ENCODE measurements at places on chromosomes 6 and 20.

DNA sequence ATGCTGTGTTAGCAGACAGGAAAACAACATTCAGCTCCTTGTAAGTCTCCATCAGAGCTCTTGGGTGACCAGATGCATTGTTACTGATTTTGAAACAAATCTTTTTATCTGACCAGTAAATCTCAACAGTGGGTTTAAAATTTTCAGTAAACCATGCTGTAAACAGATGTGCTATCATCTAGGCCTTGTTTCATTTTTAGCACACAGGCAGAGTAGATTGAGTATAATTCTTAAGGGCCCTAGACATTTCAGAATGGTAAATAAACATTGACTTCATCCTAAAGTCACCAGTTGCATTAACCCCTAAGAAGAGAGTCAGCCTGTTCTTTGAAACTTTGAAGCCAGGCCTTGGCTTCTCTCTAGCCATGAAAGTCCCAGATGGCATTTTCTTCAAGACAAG is 237.2 kb upstream of the BMP2 start:
- DNase-seq: no peak

- no peak for DNase-seq
Measured at GRCh38 chr6:129872586-129872985, 11.5 kb upstream of the TMEM244 start.

- DNase-seq: no peak
Measured at GRCh38 chr6:76516924-76517323, 444.5 kb upstream of the IMPG1 start.

- no peak for DNase-seq
Measured at GRCh38 chr20:35465976-35466375, 10.6 kb downstream of the CEP250 start.

DNA sequence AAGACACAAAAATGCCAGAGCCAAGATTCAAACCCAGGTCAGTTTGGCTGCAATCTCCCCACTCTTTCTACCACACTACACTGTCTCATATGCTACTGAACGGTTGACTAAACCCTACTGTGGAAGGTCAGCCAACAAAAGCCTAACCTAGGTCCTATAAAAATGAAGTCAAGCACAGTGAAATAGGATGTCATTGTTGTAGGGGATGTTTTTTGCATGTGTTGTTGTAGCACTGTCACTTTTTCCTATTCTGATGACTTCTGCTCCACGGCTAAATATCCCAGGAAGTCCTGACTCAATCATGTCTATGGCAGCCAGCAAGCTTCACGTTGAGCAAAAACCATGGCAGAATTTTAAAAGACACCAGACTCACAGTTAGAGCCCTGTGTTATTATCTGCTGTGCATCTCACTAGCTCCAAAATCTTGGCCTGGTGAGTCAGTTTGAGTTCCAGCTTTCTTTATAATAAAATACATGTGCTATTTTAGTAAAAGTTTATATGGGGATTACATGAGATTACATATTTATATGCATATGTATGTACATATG is 322.1 kb upstream of the NT5E start:
- no peak for DNase-seq

GRCh38 chr6:134544737-134545136 is 226.8 kb upstream of the SGK1 start:
- DNase-seq: no peak

DNA sequence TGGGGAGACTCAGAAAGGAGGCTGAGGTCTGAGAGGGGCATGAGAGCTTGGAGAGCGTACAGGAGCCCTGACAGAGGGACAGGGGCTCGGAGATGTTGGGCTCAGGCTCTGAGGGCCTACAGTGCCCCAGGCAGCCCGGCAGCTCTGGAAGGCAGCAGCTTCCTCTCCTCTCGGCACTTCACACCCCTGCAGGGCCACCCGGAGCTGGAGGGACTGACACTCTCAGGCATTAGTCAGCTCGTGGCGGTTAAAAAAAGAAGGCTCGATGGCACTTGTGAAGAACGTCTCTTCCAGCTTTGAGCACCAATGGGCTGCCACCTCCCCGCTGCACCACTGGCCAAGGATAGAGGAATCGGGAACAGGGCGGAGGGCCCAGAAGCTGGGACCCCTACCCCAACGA is 62.6 kb upstream of the SIRPA start:
- no peak for DNase-seq

DNA sequence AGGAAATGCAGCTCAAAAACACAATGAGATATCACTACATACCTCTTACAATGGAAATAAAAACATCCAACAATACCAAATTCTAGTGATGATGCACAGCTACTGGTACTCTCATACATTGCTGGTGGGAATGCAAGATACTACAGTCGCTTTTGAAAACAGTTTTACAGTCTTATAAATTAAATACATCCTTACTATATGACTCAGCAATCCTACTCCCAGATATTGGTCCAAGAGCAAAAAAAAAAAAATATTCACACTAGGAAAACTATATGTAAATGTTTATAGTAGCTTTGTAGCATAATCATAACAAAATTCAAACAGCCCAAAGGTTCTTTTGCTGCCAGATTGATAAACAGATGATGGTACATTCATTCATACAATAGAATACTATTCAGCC is 217.4 kb upstream of the FAM83B start:
- no peak for DNase-seq

DNA sequence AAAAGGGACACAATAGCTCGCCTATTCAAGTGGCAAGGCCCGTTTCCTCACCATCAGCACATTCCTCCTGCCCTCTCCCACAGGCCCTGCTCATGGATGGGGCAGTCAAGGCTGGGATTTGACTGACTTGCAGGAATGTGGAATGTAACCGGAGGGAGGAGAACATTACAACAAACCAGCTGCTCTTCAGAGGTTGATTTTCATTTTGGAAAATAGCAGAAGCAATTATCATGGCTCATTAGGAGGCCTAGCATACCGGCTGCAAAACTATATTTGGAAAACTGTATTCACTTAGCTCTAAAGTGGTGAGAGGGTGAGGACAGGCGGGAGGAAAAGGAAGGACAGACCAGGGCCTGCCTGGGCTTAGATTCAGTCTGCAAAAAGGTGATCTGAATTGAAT is 283.7 kb downstream of the CD83 start:
- no peak for DNase-seq

- DNase-seq: no peak
Measured at GRCh38 chr20:18628330-18628920, 40.6 kb downstream of the DTD1 start.

DNA sequence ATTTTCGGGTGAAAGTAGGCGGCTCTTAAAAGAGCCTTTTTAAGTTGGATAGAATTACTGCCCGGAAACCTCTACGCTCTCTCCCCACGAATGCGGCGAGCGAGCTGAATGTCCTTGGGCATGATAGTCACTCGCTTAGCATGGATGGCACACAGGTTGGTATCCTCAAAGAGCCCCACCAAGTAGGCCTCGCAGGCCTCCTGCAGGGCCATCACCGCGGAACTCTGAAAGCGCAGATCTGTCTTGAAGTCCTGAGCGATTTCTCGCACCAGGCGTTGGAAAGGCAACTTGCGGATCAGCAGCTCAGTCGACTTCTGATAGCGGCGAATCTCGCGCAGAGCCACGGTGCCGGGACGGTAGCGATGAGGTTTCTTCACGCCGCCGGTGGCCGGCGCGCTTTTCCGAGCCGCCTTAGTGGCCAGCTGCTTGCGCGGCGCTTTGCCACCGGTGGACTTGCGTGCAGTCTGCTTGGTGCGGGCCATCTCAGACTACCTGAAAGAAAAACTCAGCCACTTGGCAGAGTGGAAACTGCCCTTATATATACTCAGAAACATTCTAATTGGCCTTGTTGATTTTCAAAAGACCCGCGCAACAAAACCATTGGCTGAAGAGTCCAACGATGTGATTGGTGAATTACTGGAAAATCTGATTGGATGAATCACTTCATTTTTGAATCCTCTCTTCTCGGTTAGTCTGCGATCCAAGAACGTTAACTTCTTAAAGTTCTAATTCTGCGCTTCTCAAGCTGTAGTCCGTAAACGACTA is 93.9 kb upstream of the BTN3A2 start:
- DNase-seq: peak; percentile 70

DNA sequence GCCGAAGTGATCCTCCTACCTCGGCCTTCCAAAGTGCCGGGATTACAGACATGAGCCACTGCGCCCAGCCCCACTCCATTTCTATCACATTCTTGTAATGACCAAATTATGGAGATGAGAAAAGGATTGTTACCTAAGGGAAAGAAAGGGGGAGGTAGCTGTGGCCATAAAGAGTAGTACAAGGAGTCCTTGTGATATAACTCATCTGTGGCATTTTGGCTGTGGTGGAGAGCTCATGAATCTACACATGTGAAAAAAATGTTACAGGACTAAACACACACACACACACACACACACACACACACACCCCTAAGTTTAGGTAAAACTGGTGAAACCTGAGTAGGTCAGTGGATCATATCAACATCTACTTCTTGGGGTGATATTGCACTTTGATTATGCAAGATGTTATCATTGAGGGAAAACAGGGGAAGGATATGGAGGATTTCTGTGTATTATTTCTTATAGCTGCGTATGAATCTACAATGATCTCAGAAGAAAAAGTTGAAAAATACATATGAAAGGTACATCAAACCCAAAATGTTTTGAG is 251.5 kb downstream of the TSHZ2 start:
- DNase-seq: no peak

- DNase-seq: no peak
Measured at GRCh38 chr6:34390531-34391472, 1.7 kb downstream of the NUDT3 start.

GRCh38 chr6:36777801-36778200 is 61.4 kb downstream of the CPNE5 start:
- DNase-seq: no peak

DNA sequence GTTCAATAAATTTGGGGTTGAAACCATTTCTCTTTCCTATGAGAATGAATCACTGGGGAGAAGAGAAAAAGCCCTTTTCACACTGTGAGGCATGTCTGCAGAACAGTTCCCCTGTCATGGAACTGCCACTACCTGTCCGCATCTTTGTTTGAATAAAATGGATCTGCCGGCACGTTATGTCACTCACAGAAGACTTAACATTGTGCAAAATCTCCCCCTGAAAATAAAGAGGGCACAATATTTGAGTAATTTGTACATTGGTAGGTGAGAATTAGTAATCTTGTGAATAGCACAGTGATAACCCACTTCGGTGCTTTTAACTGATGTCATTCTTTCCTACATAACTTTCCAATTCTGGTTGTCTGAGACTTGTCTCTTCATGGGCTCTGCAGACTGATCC is 804.0 kb downstream of the C6orf118 start:
- no peak for DNase-seq

DNA sequence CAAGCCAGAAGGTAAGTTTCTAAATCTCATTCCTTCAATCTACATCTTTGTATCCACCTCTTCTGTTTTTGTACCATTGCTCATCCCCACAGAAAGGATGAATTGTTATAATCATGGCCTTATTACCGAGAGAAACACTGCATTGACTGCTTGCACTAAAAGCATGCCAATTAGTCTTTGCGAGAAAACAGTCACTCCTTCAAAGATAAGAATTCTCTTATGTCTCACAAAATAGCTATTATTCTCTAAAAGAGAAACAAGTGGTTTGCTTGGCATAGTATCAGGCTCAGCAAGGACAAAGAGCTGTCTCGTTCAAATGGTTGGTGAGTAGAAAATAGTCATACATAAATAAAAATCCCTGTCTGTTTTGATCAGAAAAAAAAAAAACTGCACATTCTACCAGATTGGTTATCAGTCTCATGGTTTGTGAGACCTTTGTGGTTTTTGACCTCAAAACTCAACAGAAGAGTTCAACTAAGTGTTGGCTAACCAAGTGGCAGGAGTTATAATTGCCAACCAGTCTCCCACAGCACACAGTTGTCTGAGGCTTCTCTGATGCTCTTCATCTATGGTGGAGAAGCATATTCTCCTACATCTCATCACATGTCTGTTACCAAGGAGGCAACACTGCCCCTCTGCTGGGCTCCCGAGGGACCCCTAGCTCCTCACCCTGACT is 35.1 kb upstream of the ARMH2 start:
- DNase-seq: no peak

DNA sequence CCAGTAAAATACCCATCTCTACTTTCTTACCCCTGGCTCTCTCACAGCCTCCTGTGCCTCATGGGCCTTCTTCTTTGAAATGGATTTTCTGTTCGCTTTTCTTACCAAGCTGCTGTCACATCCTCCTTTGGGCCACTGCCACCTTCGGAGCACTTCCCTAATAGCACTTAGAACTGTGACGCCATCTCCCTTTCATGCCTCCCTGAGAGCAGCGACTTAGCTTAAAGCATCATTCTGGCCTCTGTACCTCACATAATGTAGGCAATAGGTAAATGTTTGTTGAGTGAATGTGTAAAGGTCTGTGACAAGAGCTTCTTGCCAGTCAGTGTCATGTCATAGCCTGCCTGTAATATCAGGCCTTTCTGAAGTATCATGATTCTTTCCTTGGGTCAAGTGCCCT is 78.8 kb downstream of the ADGRG6 start:
- no peak for DNase-seq

Measured in activated naive CD4-positive, alpha-beta T cell treated with anti-CD3 and anti-CD28 coated beads, Interleukin-2, amount 50 U/mL, for 16 hours (primary cell).